Placental pericyte (primary cell): ENCODE measurements at places on chromosomes 5 and 9. TPM values are rescaled to one million over a fixed set of nuclear protein-coding genes. Genes with fewer than 3 reads are reported as not detected.

The TGFBI gene
- 1,608 and 4,077 TPM in 2 replicates for total RNA-seq

The SLC46A2 gene
- not detected in 2 replicates for total RNA-seq

The BDP1 gene
- 16.0 and 33.9 TPM in 2 replicates for total RNA-seq

The FAXDC2 gene
- 7.9 and 12.7 TPM in 2 replicates for total RNA-seq

The GRM6 gene
- total RNA-seq = not detected in 2 replicates

The IL13 gene
- total RNA-seq = not detected in 2 replicates

The CCDC183 gene
- 0.22 TPM in 1 of 2 replicates, not detected in the other for total RNA-seq

The OCLN gene
- 1.1 and 1.3 TPM in 2 replicates for total RNA-seq

The CAMK4 gene
- 4.2 and 11.9 TPM in 2 replicates for total RNA-seq

The NUTM2F gene
- not detected in 2 replicates for total RNA-seq

The SHB gene
- 20.8 and 49.4 TPM in 2 replicates for total RNA-seq

The C5orf58 gene
- total RNA-seq = under 0.01 TPM in 1 of 2 replicates, not detected in the other

The IL33 gene
- total RNA-seq = 67.2 and 175 TPM in 2 replicates
